ENCODE measurements at places on chromosomes 7 and 10.

GRCh38 chr7:28687537-28687936 lies 270.6 kb downstream of the TRIL start:
- DNase-seq, result no peak

DNA sequence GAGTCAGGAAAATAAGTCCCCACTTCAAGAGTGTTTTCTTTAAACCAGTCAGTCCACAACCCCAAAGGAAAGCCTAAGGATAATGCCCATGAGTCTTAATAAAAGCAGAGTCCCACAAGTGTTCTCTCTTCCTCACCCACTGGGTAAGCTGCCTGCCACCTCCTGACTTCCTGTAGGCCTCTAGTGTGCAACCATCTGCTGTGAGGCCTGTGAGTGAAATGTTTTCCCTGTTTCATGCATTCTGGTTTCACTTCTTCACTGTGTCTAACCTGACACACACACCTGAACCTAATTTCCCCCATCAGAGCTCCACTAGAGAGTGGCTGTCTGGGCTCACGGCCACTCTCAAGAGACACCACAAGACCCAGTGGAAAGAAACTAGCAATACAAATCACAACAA lies 38.9 kb upstream of the GDF10 start:
- no peak for DNase-seq

- peak; percentile 56 for DNase-seq
Observed at GRCh38 chr7:127717502-127718339, 65.7 kb downstream of the SND1 start.

- no peak for DNase-seq
Observed at GRCh38 chr7:102934701-102935100, 21.9 kb downstream of the LRRC17 start.

DNA sequence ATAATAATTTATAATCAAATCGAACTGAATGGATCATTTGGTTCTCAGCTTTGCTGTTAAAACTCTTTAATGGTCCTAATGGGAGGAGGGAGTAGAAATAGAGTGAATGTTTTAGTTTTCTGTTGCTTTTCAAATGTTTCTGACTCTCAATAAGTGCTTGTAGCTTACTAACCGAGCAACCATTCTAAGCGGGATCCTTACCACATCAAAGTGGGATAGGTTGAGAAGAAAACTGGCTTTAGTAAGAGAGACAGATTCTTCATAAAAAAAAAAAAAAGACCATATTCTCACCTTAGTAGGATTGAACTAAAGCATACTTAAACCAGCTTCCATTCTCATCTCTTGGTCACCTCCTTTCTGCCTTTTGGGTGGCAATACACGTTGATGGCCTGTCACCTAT lies 584.2 kb downstream of the AUTS2 start:
- DNase-seq, result no peak

DNA sequence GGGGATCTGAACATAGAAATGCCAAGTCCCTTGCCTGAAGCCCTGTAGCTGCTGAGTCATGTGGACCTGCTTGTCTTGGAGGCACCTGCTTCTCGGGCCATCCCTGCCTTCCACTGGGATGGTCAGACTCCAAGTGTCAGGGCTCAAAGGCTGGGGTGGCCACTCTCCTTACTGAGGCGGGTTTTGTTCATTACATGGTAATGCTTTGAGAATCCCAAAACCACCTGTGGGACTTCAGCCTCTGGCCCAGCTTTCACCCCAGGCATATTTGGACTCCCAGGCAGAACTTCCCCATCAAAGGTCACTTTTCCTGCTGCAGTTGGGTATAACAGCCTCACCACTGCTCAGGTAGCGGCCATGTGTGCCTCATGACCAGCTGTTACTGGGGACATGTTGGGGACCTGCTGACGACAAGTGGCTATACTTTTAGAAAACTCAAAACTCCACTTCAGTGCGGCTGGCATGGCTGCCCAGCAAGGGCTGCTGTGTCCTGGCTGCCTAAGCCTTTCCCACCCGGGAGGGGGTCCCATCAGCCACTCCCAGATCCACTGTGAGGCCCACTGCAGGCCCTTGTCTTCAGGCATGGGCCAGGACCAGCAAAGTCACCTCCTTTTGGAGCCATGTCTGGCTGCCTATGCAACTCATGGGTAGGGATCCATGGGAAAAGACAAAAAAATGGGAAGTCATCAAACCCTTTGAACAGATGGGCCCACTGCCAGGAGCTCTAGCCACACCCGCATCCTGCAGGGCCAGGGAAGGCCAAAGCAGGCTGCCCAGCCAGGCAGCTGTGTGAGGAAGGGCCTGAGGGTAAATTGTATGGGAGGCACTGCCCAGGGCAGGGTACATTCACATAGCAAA lies 96.7 kb downstream of the ARHGAP22 start:
- peak; percentile 11 for DNase-seq

DNA sequence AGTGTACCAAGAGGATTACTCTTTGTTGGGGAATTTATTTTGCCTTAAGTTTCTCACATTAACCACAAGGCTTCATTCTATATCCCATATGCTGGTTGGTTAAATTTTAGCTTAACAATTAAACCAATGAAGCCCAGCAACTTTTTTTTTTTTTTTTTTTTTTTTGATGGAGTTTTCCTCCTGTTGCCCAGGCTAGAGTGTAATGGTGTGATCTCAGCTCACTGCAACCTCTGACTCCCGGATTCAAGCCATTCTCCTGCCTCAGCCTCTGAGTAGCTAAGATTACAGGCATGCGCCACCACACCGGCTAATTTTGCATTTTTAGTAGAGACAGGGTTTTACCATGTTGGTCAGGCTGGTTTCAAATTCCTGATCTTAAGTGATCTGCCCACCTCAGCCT lies 75.0 kb upstream of the MKX start:
- DNase-seq, result no peak

- peak; percentile 44 for DNase-seq
Observed at GRCh38 chr7:156932006-156932405, 17.5 kb upstream of the NOM1 start.

GRCh38 chr10:100510533-100511308 lies 8.9 kb downstream of the SEC31B start:
- DNase-seq, result peak; percentile 19

GRCh38 chr7:139046143-139046542 lies 10.3 kb upstream of the ZC3HAV1L start:
- no peak for DNase-seq

- DNase-seq, result no peak
Observed at GRCh38 chr10:113626809-113627355, 37.0 kb downstream of the NRAP start.

GRCh38 chr10:200405-200804 lies 65.2 kb downstream of the ZMYND11 start:
- DNase-seq, result no peak

DNA sequence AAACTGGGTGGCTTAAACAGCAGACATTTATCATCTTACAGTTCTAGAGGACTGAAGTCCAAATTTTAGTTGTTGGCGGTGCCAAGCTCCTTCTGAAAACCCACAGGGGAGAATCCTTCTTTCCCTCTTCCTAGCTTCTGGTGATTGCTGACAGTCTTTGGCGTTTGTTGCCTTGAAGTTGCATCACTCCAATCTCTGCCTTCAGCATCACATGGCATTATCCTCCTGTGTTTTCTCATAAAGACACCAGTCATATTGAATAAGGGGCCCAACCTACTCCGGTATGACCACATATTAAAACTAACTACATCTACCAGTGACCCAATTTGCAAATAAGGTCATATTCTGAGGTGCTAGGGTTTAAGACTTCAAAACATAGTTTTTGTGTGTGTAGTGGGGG lies 472.1 kb upstream of the IGFBP3 start:
- DNase-seq, result no peak

- DNase-seq, result no peak
Observed at GRCh38 chr7:124423863-124424262, 341.7 kb downstream of the GPR37 start.

- peak; percentile 13 for DNase-seq
Observed at GRCh38 chr10:129163531-129163930, 303.5 kb upstream of the MGMT start.

DNA sequence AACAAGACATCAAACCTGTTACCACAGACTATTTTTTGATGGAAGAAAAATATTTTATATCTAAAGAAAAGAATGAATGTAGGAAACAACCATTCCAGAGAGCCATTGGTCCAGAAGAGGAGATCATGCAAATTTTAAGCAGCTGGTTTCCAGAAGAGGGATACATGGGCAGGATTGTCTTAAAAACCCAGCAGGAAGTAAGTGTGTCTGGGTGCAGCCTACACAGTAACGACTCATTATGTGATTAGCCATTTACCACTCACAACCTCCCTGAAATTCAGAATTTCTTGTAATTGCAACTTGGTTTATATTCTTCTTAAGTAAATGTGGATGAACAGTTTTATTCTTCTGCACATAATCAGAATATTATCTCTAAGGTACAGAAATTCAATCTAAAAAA lies 46.2 kb downstream of the NOC3L start:
- peak; percentile 21 for DNase-seq

DNA sequence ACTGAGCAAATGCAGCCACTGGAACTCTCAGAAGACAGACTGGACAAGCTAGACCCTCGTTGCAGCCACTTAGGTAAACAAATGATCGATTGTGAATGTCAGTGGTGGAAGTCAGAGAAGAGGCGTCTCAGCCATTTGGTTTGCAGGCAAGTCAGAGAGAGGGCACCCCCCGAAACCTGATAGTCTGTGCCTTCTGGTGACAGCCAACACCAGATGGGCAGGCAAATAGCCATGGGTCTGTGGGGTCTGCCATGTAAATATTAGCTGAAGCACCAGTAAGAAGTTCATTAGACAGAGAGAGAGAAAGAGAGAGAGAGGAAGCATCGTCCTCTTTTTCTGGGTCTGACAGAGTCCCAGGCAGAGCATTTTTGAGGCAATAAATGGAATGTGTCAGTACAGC lies 5.4 kb downstream of the PPP1R17 start:
- DNase-seq, result no peak

GRCh38 chr10:85781404-85781803 lies 585.2 kb downstream of the GRID1 start:
- no peak for DNase-seq

- no peak for DNase-seq
Observed at GRCh38 chr7:159007996-159008389, 136.7 kb downstream of the VIPR2 start.

GRCh38 chr10:128018236-128018635 lies 108.0 kb downstream of the MKI67 start:
- no peak for DNase-seq

DNA sequence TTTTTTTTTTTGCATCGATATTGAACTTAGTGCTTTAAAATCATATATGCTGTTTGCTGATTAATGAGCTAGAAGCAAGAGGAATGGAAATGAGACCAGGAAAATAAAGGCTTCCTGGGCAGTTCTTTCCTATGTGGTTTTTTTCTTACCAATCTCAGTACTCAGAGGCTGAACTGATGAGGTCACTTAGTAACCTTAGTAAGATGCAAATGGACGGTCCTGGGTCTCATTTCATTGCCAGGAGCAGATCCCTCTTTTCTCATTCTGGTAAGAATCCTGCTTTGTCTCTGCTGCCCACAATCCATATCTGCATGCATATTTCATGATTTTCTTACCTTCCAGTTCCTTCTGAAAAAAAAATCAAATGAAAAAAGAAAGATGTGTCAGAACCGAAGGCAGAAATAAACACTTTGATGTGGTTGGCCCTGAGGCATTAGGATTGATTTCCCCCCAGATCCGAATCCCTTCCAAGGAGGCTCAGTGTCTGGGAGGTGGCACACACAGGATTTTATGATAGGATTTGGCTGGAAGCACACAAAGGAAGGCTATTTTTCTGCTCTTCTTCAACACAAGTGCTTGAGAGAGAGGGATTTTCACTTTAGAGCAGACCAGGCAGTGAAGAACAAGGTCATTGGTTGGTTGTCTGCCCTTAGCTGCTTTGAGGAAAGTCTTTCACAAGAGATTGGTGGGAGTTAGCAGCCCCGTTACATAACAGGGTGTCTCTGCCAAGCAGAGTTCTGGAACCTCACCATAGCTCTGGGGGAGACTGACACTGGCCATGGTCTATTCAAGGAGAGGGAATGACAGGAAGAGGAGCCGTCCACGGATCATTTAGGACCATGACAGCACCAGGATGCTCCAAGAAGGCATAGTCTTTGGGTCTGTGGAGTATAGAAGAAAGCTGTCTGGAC lies 150.0 kb downstream of the CAMK1D start:
- no peak for DNase-seq

- DNase-seq, result no peak
Observed at GRCh38 chr7:16961641-16962040, 79.9 kb upstream of the AGR3 start.

GRCh38 chr7:101527844-101528667 lies 101.0 kb downstream of the MYL10 start:
- DNase-seq, result no peak

DNA sequence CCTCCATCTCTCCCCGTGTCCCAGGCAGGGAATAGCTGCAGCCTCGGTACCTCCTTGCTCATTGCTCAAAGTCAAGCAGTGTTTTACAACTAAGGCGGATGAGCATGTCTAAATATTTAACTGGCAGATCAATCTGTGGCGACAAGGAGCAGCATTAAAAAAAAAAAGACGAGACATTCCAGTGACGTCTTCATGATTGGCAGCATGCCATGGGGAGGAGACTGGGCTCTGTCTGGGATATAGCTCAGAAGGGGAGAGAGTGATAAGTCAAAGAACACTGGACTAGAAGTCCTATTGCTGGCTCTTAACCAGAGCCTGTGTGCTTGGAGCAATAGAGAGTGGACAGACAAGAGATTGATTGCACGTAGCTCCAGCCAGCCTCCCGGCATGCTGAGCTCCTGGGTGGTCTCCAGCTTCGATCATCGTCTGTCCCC lies 287.5 kb upstream of the PODXL start:
- peak; percentile 72 for DNase-seq

Measured in kidney tubule cell (primary cell).